AG04450 (cell line): ENCODE measurements at places on chromosomes 5 and 9.

DNA sequence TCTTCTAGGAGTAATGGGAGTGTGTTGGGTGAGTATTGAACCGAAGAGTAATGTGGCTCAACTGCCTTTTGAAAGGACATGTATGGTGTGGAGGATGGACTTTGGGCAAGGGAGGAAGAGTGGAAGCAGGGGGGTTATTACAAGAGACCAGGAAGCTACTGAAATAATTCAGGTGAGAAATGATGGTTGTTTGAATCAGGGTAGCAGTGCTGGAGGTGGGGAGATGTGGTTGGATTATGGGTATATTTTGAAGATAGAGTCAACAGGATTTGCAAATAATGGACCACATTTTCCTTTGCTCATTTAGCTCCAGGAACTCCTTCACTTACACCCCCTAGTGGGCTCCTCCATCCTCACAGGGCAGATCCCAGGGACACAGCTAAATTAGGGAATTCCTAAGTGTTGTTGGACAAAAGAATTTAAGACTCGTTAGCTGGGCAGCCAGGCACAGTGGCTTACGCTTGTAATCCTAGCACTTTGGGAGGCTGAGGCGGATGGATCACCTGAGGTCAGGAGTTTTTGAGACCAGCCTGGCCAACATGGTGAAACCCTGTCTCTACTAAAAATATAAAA, 1.2 kb upstream of the SLC4A9 start:
- no peak for DNase-seq

DNA sequence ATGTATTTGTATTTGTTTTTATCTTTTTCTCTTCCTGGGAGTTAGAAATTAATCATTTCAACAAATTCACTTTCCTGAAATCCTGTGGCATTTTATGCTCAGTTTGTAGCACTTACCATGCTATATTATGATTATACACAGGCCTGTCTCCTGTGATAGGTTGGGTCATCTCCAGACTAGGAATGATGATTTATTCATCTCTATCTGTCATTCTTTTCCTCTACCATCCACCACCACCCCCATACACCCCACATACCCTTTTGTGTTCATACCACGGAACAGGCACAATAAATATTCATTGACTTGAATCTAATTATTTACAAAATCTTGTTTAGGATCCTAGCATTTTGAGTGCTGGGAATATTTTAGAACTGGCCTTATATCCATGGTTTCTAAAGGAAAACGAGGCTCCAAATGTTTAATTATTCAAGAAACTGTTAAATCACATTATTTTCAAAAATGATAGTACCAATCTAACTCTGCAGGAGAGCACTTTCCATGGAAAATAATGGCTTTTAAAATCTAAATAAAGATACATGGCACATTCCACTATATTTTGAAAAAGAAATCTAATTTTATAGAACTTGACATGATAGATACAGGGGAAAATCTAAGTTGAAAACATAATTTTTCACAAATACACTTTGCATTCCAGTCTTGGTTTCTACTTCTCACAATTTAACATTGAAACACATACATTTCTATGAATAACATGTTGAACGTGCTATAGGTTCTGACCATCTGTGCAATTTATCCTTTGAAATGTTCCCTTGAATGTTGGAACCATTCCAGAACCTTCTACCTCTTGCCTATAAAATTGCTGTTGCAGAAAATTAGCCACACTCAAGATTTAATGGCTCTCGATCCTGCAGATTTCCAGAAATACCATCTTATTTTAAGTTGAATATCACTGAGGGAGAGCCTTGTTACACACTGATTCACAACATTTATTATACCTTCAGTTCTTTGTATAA, 89.3 kb downstream of the STARD4 start:
- no peak for DNase-seq

DNA sequence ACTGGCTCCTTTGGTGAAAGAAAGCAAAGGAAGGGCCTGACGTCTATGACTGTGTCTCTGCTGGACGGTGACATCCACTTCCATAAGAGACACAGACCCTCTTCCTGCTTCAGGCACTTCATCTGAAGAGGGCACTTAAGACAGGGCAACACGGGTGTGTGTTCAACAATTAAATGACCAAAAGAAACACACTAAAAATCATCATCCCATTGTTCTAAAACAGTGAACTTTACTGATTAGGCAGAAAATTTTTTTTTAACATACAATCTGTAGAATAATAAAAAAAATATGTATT, 58.5 kb downstream of the GOLM1 start:
- DNase-seq = no peak

- DNase-seq = no peak
Observed at GRCh38 chr9:137606005-137606621, 627 bp downstream of the ARRDC1 start.

DNA sequence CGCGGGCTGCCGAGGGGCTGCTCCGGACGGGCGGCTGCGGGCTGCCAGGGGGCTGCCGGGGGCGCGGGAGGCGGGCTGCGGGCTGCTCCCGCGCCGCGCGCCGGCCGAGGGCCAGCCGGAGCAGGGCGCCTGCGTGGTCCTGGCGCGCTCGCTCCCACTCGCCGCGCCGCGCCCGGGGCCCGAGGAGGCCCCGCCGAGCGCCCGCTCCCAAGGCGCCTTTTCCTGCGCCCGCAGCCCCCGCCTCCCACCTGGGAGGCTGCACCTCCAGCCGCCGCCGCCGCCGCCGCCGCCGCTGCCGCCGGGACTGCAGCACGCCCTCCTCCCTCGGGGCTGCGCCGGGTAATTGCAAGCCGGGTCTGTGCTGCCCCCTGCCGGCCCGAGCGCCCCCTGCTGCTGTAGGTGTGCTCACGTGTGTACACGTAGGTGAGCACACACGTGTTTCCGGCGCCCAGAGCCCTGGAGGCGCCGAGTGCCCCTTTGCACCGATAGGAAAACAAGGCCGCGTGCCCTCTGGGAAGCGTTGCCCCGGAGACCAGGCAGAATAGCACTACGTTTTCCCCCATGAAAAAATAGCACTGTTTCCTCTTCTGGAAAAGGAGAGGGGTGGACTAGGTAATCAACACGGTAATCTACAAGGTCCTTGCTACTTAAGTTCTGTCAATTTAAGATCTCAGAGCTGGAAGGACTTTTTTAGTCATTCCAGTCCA, at the start of gene EPB41L4B:
Gene EPB41L4B, minus strand, starts transcription at position 318 of the 707 bp plus-strand sequence. CDS start 613 bp downstream, outside the sequence.
- DNase-seq = no peak

GRCh38 chr5:30092548-30092947, 1100.9 kb upstream of the CDH6 start:
- no peak for DNase-seq

GRCh38 chr9:33714989-33715388, 80.4 kb upstream of the PRSS3 start:
- no peak for DNase-seq

GRCh38 chr9:26247861-26248260, 569.6 kb upstream of the TUSC1 start:
- no peak for DNase-seq

GRCh38 chr5:87081016-87081415, 186.7 kb upstream of the RASA1 start:
- no peak for DNase-seq
